ENCODE measurements at places on chromosomes 11 and 22.
A peak's percentile ranks its signal among the peaks of the same experiment; 100 is the strongest.

- H3K36me3 ChIP-seq: no peaks in the 10 kb centered on the region
- no peak overlapping the region for H3K27ac ChIP-seq
- no peak for DNase-seq
- peaks cover 10% of the 10 kb centered on the region for H3K4me1 ChIP-seq
- no peaks in the 10 kb centered on the region for H3K27me3 ChIP-seq
- H3K4me3 ChIP-seq: no peak overlapping the region
Observed at GRCh38 chr11:74689666-74690065, 41.6 kb downstream of the CHRDL2 start.

- no peak overlapping the region for H3K4me3 ChIP-seq
- H3K27me3 ChIP-seq: peaks cover 10% of the 10 kb centered on the region
- no peaks in the 10 kb centered on the region for H3K36me3 ChIP-seq
Observed at GRCh38 chr22:32208681-32209080, 3.8 kb upstream of the RFPL2 start.

DNA sequence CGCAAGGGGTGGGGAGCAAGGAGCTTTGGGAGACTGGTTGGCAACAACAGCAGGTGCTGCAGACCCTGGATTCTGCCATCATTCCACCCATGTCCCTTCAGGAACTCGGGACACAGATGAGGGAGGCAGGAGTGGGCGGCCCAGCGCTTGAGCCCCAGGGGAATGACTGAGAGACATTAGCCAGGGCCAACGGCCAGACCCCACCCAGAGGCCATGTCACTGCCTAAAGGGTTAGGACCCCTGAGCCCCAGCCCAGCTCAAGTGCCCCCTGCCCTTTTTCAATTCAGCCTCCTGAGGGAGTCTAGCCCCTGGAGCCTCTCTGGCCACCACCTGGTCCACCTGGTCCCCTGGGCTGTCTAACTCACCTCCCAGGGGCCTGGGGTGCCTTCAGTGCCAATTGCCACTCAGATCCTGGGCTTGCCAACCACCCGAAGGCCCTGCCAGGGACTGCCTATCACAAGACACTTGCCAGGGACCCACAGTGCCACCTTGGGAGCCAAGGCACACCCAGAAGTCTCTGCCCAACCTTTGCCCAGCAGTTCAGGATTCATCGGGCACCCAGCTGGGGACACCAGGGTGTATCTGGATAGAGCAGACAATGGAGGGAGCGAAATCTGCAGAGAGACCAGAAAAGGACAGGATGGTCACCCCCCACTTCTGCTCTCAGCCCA lies 16.6 kb downstream of the MFNG start:
- no peak for DNase-seq
- no peak overlapping the region for H3K27ac ChIP-seq
- H3K36me3 ChIP-seq: peaks cover 8% of the 10 kb centered on the region
- H3K27me3 ChIP-seq: no peaks in the 10 kb centered on the region
- no peak overlapping the region for H3K4me3 ChIP-seq
- H3K4me1 ChIP-seq: no peaks in the 10 kb centered on the region

DNA sequence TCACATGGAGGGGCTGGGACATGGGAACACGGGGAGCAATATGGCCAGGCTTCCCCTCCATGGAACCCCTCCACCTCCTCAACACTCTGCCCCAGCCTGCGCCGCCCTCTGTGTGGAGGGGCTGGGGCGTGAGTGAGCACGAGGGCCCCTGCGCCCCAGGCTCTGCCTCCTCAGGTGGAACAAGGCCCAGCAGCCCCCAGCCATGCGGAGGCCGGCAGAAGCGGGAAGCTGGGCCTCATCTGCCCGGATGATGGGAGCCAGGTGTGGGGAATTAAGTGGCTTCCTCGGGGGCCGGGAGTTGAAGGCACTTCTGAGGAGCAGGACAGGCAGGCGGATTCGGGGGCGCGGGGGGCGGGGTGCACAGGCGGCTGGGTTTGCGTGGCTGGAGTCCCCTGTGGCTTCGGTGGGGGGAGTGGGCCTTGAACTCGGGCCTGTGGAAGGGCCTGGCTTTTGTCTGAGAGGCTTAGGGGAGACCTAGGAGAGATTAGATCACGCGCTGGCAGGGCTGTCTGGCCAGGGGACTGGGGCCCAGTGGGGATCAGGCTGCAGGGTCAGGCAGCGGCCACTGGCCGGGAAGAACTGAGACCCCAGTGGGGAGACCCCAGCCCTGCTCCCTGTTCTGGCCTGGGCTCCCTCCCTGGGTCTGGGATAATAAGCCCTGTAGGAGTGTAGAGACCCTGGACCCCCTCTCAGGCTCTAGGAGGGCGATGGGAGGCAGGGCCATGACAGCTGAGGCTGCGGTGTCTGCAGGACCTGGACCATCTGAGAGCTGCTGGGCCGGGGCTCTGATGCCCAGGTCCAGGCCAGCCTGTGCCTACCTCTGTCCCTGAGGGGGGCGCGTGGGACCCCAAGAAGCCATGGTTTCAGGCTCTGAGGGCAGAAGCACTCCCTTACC lies 13.3 kb downstream of the PRR33 start:
- peak; percentile 32 for DNase-seq
- no peak overlapping the region for H3K4me3 ChIP-seq
- H3K36me3 ChIP-seq: no peaks in the 10 kb centered on the region
- H3K4me1 ChIP-seq: peaks cover 5% of the 10 kb centered on the region

DNA sequence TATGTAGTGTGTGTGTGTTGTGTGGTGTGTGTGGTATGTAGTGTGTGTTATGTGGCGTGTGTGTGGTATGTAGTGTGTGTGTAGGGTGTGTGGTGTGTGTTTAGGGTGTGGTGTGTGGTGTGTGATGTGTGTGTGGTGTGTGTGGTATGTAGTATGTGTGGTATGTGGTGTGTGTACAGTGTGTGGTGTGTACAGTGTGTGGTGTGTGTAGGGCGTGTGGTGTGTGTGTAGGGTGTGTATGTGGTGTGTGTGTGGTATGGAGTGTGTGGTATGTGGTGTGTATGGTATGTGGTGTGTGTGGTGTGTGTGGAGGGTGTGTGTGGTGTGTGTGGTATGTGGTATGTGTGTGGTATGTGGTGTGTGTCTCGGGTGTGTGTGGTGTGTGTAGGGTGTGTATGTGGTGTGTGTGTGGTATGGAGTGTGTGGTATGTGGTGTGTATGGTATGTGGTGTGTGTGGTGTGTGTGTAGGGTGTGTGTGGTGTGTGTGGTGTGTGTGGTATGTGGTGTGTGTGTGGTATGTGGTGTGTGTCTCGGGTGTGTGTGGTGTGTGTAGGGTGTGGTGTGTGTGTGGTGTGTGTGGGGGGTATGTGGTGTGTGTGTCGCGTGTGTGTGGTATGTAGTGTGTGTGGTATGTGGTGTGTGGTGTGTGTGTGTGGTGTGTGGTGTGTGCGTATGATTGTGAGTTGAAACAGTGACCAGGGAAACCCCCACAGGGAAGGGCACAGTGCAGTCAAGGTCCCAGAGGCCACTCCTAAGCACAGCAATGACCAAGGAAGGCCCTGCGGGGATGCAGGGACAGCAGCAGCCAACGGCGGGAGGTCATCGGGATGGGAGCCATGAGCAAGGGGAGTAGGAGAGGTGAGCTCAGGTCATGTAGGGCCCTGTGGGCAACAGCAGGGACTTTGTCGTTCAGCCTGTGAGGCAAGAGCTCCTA lies 2.9 kb upstream of the PPP6R2 start:
- H3K27me3 ChIP-seq: no peaks in the 10 kb centered on the region
- H3K4me1 ChIP-seq: peaks cover 7% of the 10 kb centered on the region
- H3K36me3 ChIP-seq: no peaks in the 10 kb centered on the region
- H3K4me3 ChIP-seq: no peak overlapping the region

DNA sequence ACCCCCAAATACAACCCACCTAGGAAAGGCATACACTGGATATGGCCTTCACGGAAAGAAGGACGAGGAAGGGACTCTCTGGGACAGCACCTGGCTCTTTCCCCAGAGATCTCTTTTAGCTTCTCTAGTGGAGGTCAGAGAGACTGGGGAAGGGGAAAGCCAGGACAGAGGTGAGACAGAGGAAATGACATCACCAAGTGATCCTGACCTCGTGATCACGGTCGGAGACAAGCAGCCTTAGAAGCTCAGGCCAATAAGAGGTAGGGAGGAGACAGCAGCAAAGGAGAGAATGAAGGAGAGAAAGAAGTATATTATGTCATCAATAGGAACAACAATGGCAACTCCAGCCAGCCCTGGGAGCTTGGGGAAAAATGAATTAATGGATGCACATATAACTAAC lies 15.4 kb upstream of the TMPRSS13 start:
- H3K27ac ChIP-seq: no peak overlapping the region
- DNase-seq: no peak
- H3K36me3 ChIP-seq: no peaks in the 10 kb centered on the region
- no peak overlapping the region for H3K4me3 ChIP-seq

- H3K27me3 ChIP-seq: no peaks in the 10 kb centered on the region
- H3K4me1 ChIP-seq: peaks cover 4% of the 10 kb centered on the region
- no peaks in the 10 kb centered on the region for H3K36me3 ChIP-seq
Observed at GRCh38 chr22:50721257-50721844, 16.7 kb upstream of the ACR start.

- peak; percentile 85 for DNase-seq
- peak overlapping the region; percentile 36 for H3K27ac ChIP-seq
- H3K27me3 ChIP-seq: peaks cover 6% of the 10 kb centered on the region
- peaks cover 12% of the 10 kb centered on the region for H3K4me1 ChIP-seq
Observed at GRCh38 chr11:124740277-124740882, 638 bp downstream of the NRGN start.

DNA sequence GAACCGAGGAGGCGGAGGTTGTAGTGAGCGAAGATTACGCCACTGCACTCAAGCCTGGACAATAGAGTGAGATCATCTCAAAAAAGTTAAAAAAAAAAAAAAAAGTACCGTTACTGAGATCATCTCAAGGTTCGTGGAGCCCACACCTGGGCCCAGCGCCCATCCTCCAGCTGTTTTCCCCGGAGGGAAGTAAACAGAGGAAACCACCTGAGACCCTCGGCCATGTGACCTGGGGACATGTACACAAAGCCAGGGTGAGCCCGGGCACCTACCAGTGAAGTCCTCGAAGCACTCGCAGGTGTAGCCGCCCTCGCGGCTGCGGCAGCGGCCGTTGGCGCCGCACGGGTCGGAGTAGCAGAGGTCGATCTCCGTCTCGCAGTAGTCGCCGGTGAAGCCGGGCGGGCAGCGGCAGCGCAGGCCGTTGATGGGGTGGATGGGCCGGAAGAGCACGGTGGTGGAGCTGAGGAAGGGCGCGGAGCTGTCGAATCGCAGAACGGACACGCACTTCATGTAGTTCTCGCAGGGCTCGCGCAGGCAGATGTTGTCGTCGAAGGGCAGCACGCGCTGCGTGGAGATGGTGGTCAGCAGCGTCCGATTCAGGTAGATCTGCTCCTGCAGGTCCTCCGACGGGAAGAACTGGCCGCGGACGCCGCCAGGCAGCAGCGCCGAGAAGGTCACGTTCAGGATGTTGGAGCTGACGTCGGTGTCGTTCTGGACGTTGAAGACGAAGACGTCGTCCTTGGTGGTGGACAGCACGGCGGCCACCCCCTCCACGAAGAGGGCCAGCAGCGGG lies 73.8 kb downstream of the CELSR1 start:
- H3K27ac ChIP-seq: no peak overlapping the region
- peak; percentile 64 for DNase-seq
- no peaks in the 10 kb centered on the region for H3K27me3 ChIP-seq
- H3K36me3 ChIP-seq: no peaks in the 10 kb centered on the region

DNA sequence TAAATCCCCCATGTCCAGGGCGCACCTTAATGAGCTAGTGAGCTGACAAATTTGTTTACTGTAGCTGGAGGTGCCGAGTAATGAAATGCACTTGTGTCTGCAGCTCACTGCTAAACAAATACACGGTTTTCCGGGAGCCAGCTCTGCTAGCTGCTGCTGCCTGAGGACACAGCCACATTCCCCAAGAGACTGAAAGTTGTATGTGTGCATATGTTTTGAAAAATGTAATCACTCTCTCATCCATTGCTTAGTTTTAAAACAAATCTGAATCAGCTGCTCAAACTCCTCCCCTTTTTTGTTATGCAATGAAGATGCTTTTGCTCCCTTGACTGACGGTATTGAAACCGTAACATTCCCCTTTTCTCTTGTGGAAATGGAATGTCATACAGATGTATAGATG lies 62.4 kb upstream of the NNMT start:
- peaks cover 16% of the 10 kb centered on the region for H3K4me1 ChIP-seq
- DNase-seq: no peak
- H3K4me3 ChIP-seq: no peak overlapping the region
- no peaks in the 10 kb centered on the region for H3K27me3 ChIP-seq

- no peak overlapping the region for H3K4me3 ChIP-seq
- peak overlapping the region; percentile 77 for H3K27ac ChIP-seq
- no peaks in the 10 kb centered on the region for H3K27me3 ChIP-seq
- DNase-seq: peak; percentile 81
- H3K4me1 ChIP-seq: peaks cover 36% of the 10 kb centered on the region
- H3K36me3 ChIP-seq: no peaks in the 10 kb centered on the region
Observed at GRCh38 chr11:118010738-118011461, 24.7 kb downstream of the IL10RA start.

DNA sequence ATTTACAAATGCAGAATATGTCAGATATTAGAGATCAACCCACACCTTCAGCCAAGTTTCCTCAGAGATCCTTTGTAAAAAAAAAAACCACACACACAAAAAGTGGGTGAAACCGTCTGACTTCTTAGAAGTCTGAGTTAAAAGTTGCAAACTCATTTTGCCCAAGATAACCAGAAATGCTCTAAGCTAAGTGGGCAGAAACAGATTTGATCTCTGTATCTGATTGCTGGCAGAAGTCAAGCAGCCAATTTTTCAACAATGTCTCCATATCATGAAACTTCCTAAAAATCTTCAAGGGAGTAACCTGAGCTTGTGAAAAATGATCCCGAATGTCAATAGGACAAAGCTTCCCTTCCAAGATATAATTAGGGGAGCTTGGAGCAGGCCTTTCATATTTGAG lies 28.6 kb upstream of the ATXN10 start:
- no peaks in the 10 kb centered on the region for H3K36me3 ChIP-seq
- H3K4me1 ChIP-seq: peaks cover 18% of the 10 kb centered on the region
- no peak for DNase-seq
- H3K27ac ChIP-seq: no peak overlapping the region
- H3K4me3 ChIP-seq: no peak overlapping the region

- H3K36me3 ChIP-seq: no peaks in the 10 kb centered on the region
- no peaks in the 10 kb centered on the region for H3K4me1 ChIP-seq
- no peak overlapping the region for H3K27ac ChIP-seq
- no peaks in the 10 kb centered on the region for H3K27me3 ChIP-seq
- no peak overlapping the region for H3K4me3 ChIP-seq
- no peak for DNase-seq
Observed at GRCh38 chr11:85866137-85866827, 11.1 kb downstream of the CCDC83 start.

- H3K27me3 ChIP-seq: no peaks in the 10 kb centered on the region
- peaks cover 6% of the 10 kb centered on the region for H3K4me1 ChIP-seq
- H3K4me3 ChIP-seq: no peak overlapping the region
- DNase-seq: no peak
- H3K27ac ChIP-seq: no peak overlapping the region
Observed at GRCh38 chr11:19605520-19606371, 106.9 kb upstream of the NAV2 start.

DNA sequence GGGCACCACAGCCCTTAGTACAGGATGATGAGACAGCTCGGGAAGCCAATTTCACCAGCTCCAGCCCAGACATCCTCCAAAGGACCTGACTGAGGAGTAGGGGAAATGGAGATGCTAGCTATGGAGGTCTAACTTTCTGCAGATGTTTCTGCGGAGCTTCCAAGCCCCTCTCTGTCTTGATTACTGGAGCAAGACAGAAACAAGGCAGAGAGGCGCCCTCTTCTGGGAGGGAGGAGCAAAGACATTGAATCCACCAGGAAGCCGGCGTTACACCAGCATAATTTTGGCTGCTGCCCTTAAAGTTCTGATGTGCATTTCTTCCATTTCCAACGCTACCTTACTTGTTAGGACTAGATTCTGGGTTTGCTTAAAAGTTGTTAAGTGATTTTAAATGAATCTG lies 107.3 kb upstream of the HSD17B12 start:
- no peak for DNase-seq
- H3K4me3 ChIP-seq: no peak overlapping the region
- H3K27me3 ChIP-seq: peaks cover 62% of the 10 kb centered on the region
- H3K27ac ChIP-seq: no peak overlapping the region
- H3K4me1 ChIP-seq: peaks cover 15% of the 10 kb centered on the region
- no peaks in the 10 kb centered on the region for H3K36me3 ChIP-seq
